Activated naive CD4-positive, alpha-beta T cell treated with anti-CD3 and anti-CD28 coated beads for 36 hours (primary cell): ENCODE measurements at places on chromosomes 2 and 18.
A peak's percentile ranks its signal among the peaks of the same experiment; 100 is the strongest.

DNA sequence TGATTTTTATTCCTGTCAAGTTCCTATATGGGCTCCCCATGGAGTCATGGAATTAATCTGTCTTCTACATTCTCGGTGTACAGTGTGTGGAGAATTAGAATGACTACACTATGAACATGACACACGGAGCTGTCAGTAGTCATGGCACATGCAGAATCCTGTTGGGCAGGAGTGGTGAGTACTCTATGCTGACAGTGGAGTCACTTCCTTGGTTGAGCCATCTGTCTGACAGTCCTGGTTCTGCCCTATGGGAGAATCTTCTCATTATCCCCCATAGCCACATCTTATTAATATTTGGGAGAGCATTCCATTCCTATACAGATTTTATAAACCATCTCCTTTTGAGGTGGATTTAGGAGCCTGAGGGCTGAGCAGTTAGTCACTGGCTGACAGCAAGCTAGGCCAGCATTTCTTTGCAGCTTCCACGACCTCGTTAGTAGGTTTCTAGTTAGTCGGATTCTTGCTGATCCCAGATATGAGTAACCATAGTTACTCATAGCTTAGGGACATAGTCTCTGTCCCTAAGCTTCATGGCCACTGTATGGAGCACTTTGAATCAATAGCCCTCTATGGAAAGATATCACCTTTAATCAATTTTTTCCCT is 90.6 kb downstream of the MDH1 start:
- no peak for DNase-seq

DNA sequence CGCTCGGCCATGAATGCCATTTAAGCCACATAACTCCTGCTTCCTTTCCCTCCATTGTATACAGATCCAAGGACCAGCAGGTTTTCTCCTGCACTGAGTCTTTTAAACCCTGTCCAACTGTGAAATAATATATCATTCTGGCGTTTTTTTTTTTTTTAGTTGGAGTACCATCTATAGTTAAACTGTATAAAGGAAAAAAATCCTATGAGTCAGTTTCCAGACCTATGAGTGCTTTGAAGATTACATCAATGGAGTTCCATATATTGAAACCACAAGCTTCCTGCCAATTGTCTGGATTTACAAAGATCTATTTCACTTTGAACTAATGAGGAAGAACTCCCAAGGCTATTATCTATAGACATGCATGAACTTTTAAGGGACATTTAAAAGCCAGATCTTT is 2.4 kb upstream of the MALT1 start:
- no peak for DNase-seq

DNA sequence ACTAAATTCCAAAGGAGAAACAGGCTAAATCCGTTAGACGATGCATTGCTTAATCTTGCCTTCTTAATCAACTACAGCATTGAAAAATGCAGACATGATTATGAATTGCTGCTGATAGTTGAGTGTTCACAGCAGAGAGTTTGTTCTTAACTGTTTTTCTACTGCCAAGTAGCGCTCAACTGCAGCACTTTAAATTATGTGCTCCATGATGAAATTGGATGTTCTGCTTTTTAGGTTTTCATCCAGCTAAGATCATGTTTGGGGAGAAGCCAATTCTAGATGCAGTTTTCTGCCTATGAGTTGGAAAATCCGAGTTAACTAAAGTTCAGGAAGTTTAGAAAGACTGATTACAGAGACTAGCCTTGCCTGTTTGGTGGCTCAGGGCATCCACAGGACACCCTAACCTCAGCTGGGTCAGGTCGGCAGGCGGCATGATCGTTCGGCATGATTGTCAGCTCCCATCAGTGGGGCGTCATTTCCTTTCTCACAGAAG is 119.4 kb upstream of the PIEZO2 start:
- DNase-seq, result no peak

DNA sequence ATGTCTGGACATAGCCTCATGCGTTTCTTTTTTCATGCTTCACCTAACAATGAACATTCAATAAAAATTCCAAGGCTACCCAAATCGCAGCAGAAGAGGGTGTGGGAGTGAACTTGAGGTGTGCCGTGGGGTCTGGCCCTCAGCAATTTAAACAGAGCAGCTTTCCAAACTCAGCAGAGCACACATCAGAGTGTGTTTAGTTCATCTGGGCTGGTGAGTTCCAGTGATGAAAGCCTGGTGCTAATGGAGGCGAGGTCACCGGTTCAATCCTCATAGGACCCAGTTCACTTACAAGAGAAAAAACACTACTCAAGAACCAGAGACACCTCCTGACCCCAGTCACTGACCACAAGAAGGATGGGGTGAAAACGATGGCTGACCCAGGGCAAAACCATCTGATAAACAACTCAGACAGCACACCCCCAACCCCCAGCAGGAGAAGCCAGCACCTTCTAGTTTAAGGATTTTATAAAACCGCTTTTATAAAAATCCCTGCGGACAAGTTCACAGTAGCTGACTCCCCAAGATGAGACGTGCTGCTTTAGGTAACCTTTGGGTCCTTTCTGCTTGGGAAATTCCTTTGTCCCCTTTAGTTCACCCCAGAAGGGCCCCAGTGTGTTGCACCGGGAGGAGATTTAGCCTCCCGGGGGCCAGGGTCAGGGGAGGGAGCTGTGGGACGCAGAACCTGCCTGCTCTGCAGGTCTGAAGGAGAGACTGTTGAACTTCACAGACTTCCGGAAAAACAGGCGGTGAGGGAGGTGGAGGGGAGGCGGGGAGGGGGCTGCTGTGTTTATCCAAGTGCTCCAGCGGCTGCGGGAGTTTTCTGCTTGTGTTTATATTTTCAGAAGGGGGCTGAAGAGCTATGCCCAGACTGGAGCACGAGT is 152.7 kb upstream of the SOX11 start:
- no peak for DNase-seq

- DNase-seq, result no peak
Observed at GRCh38 chr2:16149349-16150243, 209.2 kb downstream of the MYCN start.

GRCh38 chr2:181462033-181462432 is 4.8 kb downstream of the ITGA4 start:
- DNase-seq, result peak; percentile 39

- no peak for DNase-seq
Observed at GRCh38 chr2:30899516-30900054, 92.3 kb upstream of the CAPN13 start.

GRCh38 chr18:12254136-12254819 is at the start of gene CIDEA:
TSS of gene CIDEA (plus strand) at chr18:12254361. CDS start at chr18:12254384, 23 bp downstream.
- no peak for DNase-seq

DNA sequence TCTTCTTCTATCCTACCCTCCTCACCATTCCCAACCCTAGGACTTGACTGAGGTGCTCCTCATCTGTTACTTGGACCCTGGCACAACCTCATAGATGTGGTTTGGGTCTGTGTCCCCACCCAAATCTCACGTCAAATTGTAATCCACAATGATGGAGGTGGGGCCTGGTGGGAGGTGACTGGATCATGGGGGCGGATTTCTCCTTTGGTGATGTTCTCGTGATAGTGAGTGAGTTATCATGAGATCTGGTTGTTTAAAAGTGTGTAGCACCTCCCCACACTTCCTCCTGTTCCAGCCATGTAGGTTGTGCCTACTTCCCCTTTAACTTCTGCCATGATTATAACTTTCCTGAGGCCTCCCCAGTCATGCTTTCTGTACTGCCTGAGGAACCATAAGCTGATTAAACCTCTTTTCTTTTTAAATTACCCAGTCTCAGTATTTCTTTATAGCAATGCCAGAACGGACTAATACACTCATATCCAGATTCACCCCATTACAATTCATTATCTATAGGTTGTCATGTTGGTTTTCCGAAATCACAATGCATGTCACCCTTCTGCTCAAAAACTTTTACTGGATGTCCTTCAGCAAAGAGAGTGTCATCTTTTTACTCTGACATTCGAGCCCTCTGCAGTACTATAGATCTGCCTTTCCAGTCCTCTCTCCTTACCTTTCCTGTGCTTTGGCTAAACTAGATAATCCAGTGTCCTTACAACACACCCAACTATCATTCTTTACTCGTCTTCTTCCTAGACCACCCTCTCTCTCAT is 45.7 kb downstream of the APOB start:
- DNase-seq, result no peak

DNA sequence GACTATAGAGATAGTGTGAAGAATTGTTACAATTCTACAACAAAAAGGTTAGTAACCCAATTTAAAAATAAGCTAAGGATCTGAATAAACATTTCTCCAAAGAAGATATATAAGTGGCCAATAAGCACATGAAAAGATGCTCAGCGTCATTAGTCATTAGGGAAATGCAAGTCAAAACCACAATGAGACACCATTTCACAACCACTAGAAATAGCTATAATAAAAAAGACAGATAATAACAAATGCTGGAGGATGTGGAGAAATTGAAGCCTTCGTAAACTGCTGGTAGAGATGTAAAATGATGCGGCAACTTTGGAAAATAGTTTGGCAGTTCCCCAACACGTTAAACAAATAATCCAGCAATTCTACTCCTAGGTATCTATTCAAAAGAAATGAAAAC is 366.5 kb upstream of the POU3F3 start:
- no peak for DNase-seq

DNA sequence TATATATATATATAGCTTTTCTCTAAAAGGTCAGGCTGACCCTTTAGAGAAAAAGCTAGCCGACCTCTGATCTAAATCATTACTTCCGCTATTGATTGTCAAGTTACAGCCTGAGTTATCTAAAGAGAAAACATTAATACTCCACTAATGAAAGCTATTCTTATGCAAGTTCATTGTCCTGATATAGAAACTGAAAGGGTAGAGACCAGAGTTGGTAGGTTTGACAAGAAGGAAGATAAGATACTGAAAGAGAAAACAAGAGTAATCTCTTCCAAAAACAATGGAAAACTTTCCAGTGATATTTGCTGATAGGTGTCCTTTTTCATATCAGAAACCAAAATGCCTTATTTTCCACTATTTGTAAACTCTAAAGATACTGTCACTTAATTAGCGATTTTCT is 62.8 kb upstream of the SLC39A10 start:
- no peak for DNase-seq

DNA sequence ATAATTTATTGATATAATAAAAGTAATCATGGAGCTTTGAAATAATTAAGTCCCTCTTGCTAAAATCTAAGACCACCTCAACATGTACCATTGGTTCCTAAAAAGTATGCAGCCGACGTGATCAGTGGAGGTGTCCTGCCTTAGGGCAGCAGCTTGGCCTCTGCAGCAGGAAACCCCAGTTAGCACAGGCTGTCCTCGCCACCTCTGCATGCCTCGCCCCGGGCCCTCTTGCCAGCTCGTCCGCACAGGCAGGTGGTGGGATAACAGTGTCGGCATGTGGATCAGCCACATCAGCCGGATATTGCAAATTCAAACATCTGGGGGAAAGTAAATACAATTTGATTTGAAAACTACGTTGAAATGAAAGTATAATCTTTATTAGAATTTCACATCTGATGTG is 22.9 kb downstream of the COA5 start:
- no peak for DNase-seq

DNA sequence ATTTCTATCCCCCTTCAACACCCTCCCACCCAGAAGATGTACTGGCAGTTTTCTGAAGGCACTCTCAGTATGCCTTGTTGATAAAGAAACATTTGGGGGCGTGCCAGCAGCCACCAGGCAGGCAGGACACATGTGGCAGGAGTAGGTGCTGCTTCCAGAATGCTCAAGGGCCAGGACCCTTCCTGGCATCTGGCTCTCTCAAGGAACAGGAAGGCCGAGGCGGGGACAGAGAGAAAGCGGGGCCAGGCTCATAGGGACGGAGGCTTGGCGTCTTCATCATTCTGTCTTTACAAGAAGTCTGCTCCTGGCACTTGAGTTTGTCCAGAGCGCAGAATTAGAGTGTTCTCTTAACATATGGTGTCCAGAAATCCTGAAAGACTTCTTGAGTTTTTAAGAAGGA is 121.6 kb downstream of the FAM210A start:
- no peak for DNase-seq

DNA sequence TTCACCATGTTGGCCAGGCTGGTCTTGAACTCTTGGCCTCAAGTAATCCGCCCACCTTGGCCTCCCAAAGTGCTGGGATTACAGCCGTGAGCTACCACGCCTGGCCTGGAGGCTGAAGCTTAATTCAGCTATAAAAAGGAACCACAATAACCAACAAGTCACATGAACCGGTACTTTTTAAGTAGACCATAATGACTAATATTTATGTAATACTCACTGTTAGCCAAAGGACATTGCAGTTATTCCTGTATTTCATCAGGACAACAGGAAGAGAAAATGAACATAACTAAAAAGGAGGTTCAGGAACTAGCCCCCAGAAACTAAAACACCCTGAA is 49.0 kb upstream of the TMEM87B start:
- no peak for DNase-seq

DNA sequence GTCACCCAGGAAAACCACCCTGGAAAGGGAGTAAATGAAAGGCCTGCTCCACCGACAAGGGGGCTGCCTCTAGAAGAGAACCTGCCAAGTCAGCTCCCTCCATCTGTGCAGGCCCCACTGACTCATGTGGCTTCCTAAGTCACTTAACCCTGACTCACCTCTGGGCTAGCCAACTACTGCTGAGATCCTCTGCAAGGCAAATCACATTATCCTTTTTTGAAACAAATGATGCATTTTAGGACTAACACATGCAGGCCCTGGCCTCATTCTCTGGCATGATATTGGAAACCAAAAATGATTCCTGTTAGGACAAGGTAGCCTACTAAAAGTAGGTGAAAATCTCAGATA is 474.6 kb downstream of the EPHA4 start:
- no peak for DNase-seq

GRCh38 chr2:221388891-221389290 is 183.2 kb downstream of the EPHA4 start:
- no peak for DNase-seq

GRCh38 chr2:100427111-100427510 is 9.6 kb upstream of the CHST10 start:
- no peak for DNase-seq

GRCh38 chr18:51196811-51197660 is 445 bp downstream of the MEX3C start:
- DNase-seq, result peak; percentile 41

DNA sequence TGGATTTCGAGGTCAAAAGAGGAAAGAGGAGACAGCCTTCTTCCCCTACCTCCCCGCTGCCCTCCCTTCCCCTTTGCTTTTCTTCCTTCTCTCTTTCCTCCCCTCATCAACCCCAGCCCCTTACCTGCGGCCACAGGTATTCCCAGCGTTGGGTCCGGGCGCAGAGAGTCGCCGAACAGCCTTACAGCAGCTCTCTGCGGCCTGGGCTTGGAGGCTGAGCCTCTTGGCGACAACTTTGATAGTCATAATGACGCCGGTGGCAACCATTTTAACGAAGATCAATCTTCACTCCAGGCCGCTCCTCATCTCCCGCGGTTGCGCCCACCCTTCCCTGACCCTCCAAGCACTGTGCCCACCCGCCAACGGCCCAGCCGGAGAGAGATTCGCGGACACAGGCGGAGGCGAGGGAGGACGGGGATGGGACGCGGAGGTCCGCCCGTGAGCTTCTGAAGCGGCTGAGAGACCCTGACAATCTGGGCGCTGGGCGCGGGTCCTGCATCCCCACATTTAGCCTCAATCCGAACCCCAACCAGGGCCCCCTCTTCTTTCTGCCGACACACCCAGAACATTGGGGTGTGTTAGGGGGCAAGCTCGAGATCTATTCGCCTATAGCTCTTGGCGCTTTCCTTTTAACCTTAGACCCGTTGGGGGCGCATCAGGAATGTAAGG is 1.5 kb upstream of the EVX2 start:
- no peak for DNase-seq

GRCh38 chr18:74836296-74837139 is 238.8 kb downstream of the ZNF407 start:
- no peak for DNase-seq

GRCh38 chr2:193276069-193276468 is 1081.3 kb upstream of the TMEFF2 start:
- DNase-seq, result no peak
